ENCODE measurements at places on chromosomes 11 and 22. TPM values are rescaled to one million over a fixed set of nuclear protein-coding genes. Genes with fewer than 3 reads are reported as not detected.

Gene TRMT2A
- 60.8 TPM for total RNA-seq

Gene OR10D3
- not detected for total RNA-seq

Gene GGT1
- total RNA-seq = 1.9 TPM

- H3K36me3 ChIP-seq = no peaks in the 10 kb centered on the region
- no peak overlapping the region for H3K27ac ChIP-seq
- H3K4me1 ChIP-seq = peaks cover 31% of the 10 kb centered on the region
- DNase-seq = no peak
- H3K4me3 ChIP-seq = no peak overlapping the region
Measured at GRCh38 chr11:128214263-128214662, 373.1 kb downstream of the ETS1 start.

- no peaks in the 10 kb centered on the region for H3K27me3 ChIP-seq
- H3K4me1 ChIP-seq = peaks cover 3% of the 10 kb centered on the region
- no peak overlapping the region for H3K27ac ChIP-seq
- H3K36me3 ChIP-seq = peaks cover 49% of the 10 kb centered on the region
Measured at GRCh38 chr22:43996170-43996980, 27.7 kb upstream of the PARVB start.

- no peak overlapping the region for H3K4me3 ChIP-seq
- DNase-seq = no peak
- no peaks in the 10 kb centered on the region for H3K36me3 ChIP-seq
- no peak overlapping the region for H3K27ac ChIP-seq
- H3K27me3 ChIP-seq = no peaks in the 10 kb centered on the region
Measured at GRCh38 chr22:34812631-34813030, 253.3 kb upstream of the ISX start.

DNA sequence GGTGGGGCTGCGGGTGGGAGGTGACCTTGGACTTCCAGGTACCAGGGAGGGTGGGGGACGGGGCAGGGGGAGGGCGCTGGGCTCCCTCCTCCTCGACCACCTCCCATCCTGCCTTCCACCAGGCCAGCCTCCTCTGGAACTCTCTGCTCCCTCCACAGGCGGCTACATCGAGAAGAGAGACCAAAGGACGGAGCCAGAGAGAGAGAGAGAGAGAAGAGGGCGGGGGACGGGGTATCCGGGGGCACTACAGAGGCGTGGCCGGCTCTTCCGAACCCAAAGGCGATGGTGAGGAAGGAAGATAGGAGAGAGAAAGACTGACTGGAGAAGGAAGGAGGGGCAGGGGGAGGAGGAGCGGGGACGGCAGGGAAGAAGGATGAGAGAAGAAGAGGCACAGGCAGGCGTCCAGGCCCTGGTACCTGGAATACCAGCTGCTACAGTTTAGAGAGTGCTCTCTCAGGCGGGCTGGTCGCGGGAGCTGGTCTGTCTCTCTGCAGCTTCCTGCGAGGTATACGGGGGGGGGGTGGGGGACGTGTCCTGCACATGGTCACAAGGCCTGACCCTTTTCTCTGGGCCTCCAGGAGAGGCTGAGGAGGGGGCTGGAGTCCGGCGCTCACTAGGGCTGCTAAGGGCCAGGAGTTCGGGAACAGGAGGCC, 38.0 kb downstream of the IGSF9B start:
- no peak overlapping the region for H3K4me3 ChIP-seq
- DNase-seq = no peak
- no peaks in the 10 kb centered on the region for H3K36me3 ChIP-seq
- H3K27me3 ChIP-seq = no peaks in the 10 kb centered on the region

DNA sequence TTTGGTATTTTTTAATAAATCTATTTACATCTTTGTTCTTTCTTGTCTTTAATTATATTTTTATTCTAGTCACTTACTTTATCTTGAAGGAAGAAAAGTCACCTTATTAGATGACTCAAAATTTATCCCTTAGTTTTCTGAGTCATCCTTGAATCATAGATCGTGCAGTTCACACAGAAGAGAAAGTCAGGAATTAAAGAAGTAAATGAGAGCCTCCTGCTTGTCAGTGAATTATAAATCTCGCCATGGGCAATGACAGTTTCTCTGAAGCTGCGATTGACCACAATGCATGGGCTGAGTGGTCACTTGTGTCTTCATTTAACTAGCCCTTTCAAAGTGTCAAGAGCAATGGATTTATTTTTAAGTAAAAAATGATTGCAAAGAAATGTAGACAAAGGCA, 91.2 kb downstream of the LUZP2 start:
- peaks cover 56% of the 10 kb centered on the region for H3K4me1 ChIP-seq
- DNase-seq = no peak
- no peaks in the 10 kb centered on the region for H3K36me3 ChIP-seq
- H3K4me3 ChIP-seq = peak overlapping the region; percentile 6
- H3K27ac ChIP-seq = no peak overlapping the region

- H3K36me3 ChIP-seq = no peaks in the 10 kb centered on the region
- H3K4me3 ChIP-seq = no peak overlapping the region
- H3K27ac ChIP-seq = no peak overlapping the region
- peaks cover 2% of the 10 kb centered on the region for H3K4me1 ChIP-seq
- no peak for DNase-seq
Measured at GRCh38 chr11:9077164-9077563, 14.2 kb downstream of the SCUBE2 start.

DNA sequence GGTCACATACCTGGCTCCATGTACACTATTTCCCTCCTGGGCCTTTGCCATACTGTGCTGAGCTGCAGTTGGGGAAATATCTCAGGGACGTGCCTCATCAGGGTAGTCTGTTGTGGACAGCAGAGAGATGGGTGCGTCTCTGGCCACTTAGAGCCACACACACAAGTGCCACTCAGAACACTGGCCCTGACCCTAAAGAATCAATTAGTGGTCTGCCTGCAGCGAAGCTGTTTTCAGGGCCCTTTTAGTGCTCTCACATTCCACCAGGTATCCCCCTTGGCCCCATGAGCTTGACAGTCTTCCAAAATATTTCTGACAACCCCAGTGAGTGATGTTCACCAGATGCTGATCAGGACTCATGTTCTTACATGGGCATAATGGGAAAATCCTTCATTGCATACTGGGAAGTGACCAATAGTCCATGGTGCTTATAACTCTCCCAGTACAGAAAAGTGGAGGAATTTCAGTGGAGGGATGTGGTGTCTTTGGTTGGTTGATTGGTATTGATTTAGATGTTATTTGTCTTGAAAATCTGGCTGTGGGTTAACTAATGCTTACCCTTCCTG, 66.1 kb downstream of the ME3 start:
- peaks cover 33% of the 10 kb centered on the region for H3K4me1 ChIP-seq
- no peak overlapping the region for H3K4me3 ChIP-seq
- peak overlapping the region; percentile 76 for H3K27ac ChIP-seq
- DNase-seq = no peak
- no peaks in the 10 kb centered on the region for H3K27me3 ChIP-seq

- no peaks in the 10 kb centered on the region for H3K27me3 ChIP-seq
- peak overlapping the region; percentile 97 for H3K27ac ChIP-seq
- H3K4me3 ChIP-seq = peak overlapping the region; percentile 92
- peaks cover 11% of the 10 kb centered on the region for H3K36me3 ChIP-seq
Measured at GRCh38 chr11:125167292-125167953, 2.9 kb downstream of the PKNOX2 start.

DNA sequence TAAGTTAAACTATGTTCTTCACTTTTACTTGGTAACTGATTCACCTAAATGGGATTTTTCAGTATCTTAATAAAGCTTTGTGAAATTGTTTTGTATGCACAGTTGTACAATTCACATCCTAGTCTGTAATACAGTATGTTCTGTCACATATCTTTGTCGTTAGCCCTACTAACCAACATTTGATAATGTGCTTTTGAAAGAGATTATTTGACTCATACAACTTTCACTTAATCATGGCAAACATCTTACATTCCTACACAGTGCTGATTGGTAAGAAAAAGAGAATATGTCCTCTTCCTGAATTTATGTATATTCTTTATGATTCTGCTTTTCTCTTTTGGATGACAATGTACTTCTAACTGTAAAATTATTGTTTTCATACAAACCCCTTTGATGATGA, 234.5 kb downstream of the METTL15 start:
- H3K27me3 ChIP-seq = no peaks in the 10 kb centered on the region
- DNase-seq = no peak
- H3K36me3 ChIP-seq = peaks cover 10% of the 10 kb centered on the region
- H3K27ac ChIP-seq = peak overlapping the region; percentile 83
- no peak overlapping the region for H3K4me3 ChIP-seq

GRCh38 chr11:115761348-115761747, 257.1 kb upstream of the CADM1 start:
- DNase-seq = no peak
- H3K36me3 ChIP-seq = no peaks in the 10 kb centered on the region
- no peak overlapping the region for H3K27ac ChIP-seq
- peaks cover 9% of the 10 kb centered on the region for H3K4me1 ChIP-seq
- no peak overlapping the region for H3K4me3 ChIP-seq

- H3K4me1 ChIP-seq = peaks cover 7% of the 10 kb centered on the region
- no peak overlapping the region for H3K27ac ChIP-seq
- peaks cover 19% of the 10 kb centered on the region for H3K36me3 ChIP-seq
- no peak overlapping the region for H3K4me3 ChIP-seq
- H3K27me3 ChIP-seq = no peaks in the 10 kb centered on the region
Measured at GRCh38 chr22:31733580-31734079, 16.3 kb downstream of the PRR14L start.

GRCh38 chr22:32185821-32186220, 19.1 kb downstream of the RFPL2 start:
- H3K27me3 ChIP-seq = peaks cover 5% of the 10 kb centered on the region
- DNase-seq = no peak
- no peaks in the 10 kb centered on the region for H3K36me3 ChIP-seq
- H3K4me1 ChIP-seq = no peaks in the 10 kb centered on the region
- no peak overlapping the region for H3K4me3 ChIP-seq
- no peak overlapping the region for H3K27ac ChIP-seq

DNA sequence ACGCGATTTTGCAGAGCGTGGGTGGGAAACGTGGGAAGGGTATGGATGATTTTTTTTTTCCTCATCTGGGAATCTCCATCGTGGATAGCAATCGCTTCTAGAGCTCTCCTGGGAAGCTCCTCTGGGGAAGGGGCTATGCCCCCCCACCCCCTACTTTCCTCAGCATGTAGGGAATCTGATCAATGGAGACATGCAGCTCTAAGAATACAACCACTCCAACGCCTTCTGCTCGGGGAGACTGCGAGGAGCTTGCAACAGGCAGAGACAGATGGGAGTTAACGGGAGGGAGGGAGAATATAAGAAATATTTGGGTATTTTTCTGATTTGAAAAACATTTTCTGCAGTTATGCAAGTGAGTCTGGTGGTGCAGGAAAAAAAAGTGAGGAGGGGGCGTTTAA, 104.6 kb upstream of the HSD17B12 start:
- no peak overlapping the region for H3K27ac ChIP-seq
- peaks cover 42% of the 10 kb centered on the region for H3K4me1 ChIP-seq
- DNase-seq = peak; percentile 34
- H3K27me3 ChIP-seq = peaks cover 92% of the 10 kb centered on the region
- peak overlapping the region; percentile 63 for H3K4me3 ChIP-seq

- no peak overlapping the region for H3K27ac ChIP-seq
- no peak for DNase-seq
- H3K36me3 ChIP-seq = no peaks in the 10 kb centered on the region
- peaks cover 71% of the 10 kb centered on the region for H3K4me1 ChIP-seq
- H3K27me3 ChIP-seq = no peaks in the 10 kb centered on the region
- no peak overlapping the region for H3K4me3 ChIP-seq
Measured at GRCh38 chr11:11534981-11535380, 86.8 kb downstream of the GALNT18 start.

DNA sequence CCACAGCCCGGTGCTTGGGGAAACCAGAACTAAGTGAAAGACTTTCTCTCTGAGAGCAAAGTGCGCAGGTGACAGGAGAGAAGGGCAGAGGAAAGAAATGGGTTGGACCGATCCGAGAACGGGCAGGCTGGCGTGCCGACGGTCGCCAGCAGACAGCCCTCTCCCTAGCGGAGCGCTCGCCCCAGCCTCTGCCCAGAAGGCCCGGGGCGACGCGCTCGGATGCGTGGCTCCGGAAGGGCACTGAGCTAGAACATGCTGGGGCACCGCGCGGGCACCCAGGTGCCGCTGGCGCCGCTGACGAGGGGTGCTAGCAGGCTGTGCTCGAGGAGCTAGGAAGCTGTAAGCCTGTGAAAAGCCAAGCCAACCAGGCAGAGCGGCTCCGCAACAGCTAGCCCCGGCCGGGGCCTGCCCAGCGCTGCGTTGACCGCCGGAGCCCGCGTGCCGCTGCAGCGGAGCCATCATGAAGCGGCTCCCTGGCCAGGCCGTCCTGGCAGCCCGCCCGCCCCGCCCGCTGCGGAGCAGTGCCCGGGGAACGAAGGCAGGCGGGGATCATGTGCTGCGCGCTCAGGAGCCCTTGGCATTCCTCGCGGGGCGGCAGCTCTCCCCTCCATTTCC, 22.1 kb upstream of the RRAS2 start:
- H3K4me1 ChIP-seq = peaks cover 40% of the 10 kb centered on the region
- H3K36me3 ChIP-seq = no peaks in the 10 kb centered on the region

DNA sequence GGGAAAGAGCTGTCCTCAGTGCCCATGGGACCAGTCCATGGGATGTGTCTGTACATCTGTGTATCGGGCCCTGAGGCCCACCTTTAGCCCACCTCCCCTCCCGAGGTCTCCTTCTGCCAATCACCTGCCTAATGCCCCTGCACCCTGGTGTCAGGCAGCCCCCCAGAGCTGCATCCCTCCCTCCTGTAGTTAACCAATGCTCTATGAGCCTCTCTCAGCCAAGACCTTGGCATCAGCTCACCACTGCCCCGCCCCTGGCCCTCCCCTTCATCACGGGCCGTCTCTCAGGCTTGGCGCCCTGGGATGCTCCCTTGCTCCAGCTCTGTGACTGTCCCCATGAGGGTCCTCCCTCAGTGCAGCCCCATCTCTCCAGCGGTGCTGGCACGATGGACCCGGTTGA, 18.5 kb downstream of the MGAT3 start:
- H3K27me3 ChIP-seq = no peaks in the 10 kb centered on the region
- no peak for DNase-seq
- H3K36me3 ChIP-seq = no peaks in the 10 kb centered on the region
- peaks cover 57% of the 10 kb centered on the region for H3K4me1 ChIP-seq
- no peak overlapping the region for H3K4me3 ChIP-seq
- H3K27ac ChIP-seq = no peak overlapping the region

- peaks cover 46% of the 10 kb centered on the region for H3K36me3 ChIP-seq
- no peak overlapping the region for H3K27ac ChIP-seq
- DNase-seq = no peak
- no peaks in the 10 kb centered on the region for H3K27me3 ChIP-seq
- peaks cover 28% of the 10 kb centered on the region for H3K4me1 ChIP-seq
Measured at GRCh38 chr11:94880216-94880615, 93.1 kb downstream of the CWC15 start.

- no peak overlapping the region for H3K4me3 ChIP-seq
- no peaks in the 10 kb centered on the region for H3K36me3 ChIP-seq
- H3K4me1 ChIP-seq = no peaks in the 10 kb centered on the region
- H3K27me3 ChIP-seq = no peaks in the 10 kb centered on the region
- H3K27ac ChIP-seq = no peak overlapping the region
Measured at GRCh38 chr11:84256618-84257017, 970.5 kb upstream of the CCDC90B start.

DNA sequence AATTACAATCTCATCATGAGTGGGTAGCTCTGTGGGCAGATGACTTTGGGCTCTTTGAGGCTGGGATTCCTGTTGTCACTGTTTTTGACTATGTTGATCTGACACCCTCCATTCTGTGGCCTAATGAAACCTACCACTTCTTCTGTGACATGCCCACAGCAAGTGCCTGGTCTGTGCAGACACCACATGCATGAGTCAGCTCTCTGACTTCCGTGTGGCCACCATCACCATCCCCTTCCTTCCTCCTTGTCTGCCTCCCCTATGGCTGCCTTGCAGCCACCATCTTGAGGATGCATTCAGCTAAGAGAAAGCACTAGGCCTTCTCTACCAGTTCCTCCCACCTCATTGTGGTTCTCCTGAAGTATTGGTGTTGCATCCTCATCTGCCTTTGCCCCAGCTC, 15.3 kb upstream of the OR10V1 start:
- no peak overlapping the region for H3K27ac ChIP-seq
- no peak overlapping the region for H3K4me3 ChIP-seq
- DNase-seq = no peak
- H3K36me3 ChIP-seq = no peaks in the 10 kb centered on the region

Data from osteocyte (in vitro differentiated cells).